ENCODE measurements at places on chromosomes 16 and 17.

GRCh38 chr17:77470800-77471733, 330.3 kb downstream of the SEC14L1 start:
- no peak for DNase-seq

- DNase-seq: no peak
Observed at GRCh38 chr17:50188921-50189549, 12.4 kb downstream of the COL1A1 start.

DNA sequence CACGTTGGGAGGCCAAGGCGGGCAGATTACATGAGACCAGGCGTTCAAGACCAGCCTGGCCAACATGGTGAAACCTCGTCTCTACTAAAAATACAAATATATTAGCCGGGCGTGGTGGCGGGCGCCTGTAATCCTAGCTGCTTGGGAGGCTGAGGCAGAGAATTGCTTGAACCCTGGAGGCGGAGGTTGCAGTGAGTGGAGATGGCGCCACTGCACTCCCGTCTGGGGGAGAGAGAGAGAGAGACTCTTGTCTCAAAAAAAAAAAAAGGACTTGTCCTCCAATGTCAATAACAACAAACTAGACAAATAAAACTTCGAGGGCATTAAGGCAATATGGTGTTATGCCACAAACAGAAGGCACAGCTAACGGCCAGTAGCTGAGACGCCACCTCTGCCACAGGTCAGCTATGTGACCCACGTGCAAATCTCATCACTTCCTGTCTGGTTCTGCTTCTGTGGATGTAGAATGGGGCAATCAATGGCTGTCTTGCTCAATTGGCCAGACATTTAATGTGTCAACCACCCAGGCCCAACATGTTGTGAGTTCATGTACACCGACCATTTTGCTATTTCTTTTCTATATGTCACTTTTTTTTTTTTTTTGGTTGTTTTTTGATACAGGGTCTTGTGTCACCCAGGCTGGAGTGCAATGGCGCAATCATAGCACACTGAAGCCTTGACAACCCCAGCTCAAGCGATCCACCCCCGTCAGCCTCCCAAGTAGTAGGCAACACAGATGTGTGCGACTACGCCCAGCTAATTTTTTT, 834 bp upstream of the TXNDC11 start:
- peak; percentile 10 for DNase-seq

GRCh38 chr17:39979893-39980350, 685 bp upstream of the PSMD3 start:
- DNase-seq: peak; percentile 73

- no peak for DNase-seq
Observed at GRCh38 chr16:12132290-12132689, 155.8 kb downstream of the SNX29 start.

GRCh38 chr17:18261146-18261515, 669 bp downstream of the MIEF2 start:
- no peak for DNase-seq

GRCh38 chr17:40361063-40361924, 3.2 kb downstream of the GJD3 start:
- no peak for DNase-seq

DNA sequence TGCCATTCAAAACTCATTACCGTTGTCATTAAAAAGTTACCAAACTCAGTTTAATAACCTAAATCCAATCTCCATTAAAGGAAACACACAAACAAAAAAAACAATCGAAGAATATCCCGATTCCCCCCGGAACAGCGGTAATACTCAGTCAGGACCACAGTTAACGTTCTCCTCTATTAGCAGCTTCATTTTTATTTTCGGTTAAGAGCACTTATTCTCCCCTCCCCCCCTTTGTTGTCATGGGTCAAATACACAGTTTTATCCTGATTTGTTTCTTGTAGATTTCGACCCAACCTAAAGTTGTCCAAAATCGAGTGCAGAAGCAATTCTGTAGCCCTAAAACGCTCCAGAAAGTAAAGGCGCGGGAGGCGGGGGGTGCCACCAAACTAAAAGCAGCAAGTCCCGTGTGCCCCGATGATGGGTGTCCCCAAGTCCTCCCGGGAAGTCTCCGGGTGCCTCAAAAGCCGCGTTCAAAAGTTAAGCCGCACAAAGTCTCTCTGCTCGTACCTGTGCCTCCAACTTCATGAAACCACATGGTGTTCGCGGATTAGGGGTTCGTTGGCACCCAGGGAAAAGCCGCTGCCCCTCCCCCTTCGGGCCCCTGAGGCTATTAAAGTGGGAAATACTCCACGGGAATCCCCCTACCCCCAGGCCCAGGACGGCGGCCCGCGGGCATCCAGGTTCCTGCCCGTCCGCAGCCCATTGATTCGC, 996 bp downstream of the SUMO2 start:
- DNase-seq: no peak

DNA sequence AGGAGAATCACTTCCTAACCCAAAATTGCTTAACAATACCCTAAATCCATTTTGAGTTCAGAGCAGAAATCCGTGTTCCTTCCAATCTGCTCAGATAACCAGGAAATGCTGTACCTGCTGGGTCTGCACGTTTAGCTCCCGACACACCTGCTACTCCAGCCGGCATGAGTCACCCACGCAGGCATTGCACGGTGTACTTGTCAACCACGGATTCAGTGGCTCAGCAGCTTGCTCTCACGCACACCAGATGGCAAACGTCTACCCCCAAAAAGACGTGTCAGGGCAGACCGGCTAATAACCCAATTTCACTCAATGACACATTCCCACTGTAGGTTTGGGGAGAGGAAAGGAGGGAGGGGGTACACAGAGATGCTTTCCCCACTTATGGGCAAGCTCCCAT, 468.1 kb downstream of the SOX9 start:
- peak; percentile 83 for DNase-seq

GRCh38 chr16:48435906-48436305, 50.7 kb upstream of the SIAH1 start:
- no peak for DNase-seq

DNA sequence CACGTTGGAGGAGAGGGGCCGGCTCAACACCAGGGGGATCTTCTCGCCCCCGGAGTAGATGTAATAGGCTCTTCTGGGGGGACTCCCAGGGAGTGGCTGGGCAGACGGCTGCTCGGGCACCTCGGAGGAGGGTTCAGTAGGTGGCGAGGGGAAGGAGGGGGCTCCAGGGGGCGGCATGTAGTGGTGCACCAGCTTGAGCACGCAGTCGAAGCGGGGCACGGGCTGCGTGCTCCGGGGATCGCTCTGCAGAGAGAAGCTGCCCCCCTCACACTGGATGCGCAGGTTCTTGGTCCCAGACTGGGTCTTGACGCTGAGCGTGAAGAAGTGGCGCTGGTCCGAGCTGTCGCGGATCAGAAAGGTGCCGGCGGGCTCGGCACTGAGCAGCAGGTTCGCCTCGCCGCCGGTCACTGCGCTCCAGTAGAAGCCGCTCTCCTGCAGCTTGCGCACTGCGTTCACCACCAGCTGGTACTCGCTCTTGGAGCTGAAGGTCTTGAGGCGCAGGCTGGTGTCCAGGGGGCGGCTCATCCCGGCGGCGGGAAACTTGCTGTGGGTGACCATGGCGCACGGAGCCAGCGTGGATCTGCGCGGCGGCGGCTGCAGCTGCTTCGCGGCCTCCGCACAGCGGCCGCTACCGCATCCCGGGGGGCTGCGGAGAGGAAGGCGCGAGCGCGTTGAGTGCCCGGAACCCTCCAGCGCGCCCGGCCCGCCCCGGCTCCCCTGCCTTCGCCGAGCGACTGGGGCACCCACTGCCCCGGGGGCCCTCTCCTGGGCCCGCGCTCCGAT, 1.1 kb downstream of the SOCS3 start:
- no peak for DNase-seq

DNA sequence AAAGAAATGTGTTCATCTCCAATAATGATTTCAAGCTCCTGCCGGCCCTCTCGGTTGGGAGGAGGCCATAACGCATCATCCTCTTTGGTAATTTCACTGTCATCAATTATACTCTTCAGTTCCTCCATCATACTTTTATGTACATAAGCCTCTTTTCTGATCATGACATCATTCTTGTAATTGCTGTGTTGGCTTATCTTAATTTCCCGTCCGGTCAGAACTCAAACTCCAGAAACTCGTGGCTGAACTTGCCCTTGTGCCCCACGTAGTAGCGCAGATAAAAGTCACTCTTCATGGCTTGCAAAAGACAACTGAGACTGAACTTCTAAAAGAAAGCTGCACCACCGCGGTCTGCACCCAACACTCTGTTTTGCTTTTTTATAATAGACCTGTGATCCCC, 13.6 kb downstream of the TMEM220 start:
- no peak for DNase-seq
